ENCODE measurements at places on chromosomes 7 and 10.

GRCh38 chr10:130190737-130191115 lies 54.5 kb downstream of the GLRX3 start:
- no peak for DNase-seq

DNA sequence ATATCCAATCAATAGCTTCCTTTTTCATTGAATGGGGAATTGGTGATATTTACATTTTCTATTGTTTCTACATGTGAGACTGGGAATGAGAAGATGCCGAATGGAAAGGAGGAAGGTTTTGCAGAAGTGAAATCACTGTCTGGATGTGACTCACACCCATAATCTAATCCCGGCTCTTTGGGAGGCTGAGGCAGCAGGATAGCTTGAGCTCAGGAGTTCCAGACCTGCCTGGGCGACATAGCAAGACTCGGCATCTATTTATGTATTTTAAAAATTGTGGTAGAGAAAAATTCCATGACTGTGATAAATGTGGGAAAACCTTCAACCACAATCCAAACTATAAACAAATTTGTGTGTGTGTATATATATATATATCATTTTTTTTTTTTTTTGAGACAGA lies 10.9 kb upstream of the FIS1 start:
- DNase-seq, result no peak

- DNase-seq, result no peak
These were observed 13.2 kb upstream of the TRA2A start for GRCh38 chr7:23544913-23545354.

DNA sequence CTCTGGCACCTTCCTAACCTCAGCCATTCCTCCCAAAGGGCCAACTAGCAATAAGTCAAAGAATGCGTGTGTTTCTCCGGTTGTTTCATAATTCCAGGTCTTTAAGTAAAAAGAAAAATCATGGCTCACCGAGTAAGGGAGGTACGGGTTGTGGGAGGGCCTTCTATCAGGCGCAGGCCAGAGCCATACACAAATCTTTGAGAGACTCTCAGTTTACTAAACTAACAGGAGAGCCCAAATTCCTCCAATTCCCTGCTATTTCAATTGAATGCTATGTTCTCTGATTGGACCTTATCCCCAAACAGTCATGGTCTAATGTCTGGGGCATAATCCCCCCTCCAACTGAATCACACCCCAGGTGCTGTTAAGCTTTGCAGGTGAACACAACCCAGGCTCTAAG lies 26.2 kb upstream of the SLF2 start:
- DNase-seq, result no peak

DNA sequence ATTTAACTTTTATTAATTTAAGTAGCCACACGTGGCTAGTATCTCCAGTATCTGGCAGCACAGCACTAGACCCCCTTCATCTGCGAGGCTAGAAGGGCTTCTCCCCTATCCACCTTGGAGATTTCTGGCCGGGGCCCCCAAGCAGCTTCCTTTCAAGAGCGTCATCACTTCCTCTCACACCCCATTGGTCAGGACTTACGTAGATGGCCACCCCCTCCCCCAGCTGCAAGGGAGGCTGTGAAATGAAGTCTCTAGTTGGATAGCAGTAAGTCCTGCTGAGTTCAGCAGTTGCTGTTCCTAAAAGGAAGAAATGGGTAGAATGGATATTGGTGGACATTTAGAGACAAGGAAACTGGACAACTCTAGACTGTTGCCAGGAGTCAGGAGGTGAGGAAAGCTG lies 33.8 kb upstream of the COMTD1 start:
- no peak for DNase-seq

DNA sequence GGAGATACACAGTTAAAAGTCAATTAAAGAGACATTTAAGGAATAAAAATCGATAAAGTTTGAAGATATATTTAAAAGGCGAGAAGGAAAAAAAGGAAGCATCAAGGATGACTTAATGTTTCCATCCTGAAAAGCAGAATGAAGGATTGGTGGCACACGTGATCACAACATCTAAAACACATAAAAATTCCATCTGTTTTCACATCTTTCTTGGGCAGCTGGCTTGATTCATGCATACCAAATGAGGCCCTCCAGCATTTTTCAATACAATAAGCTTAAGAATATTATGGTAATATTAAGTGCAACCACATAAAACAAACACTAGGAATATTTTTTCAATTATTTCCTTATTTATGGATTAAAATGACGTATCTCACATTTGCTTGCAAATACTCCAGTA lies 112.6 kb downstream of the TPK1 start:
- DNase-seq, result no peak

- DNase-seq, result no peak
These were observed 1.3 kb downstream of the OGA start for GRCh38 chr10:101816913-101817336.

DNA sequence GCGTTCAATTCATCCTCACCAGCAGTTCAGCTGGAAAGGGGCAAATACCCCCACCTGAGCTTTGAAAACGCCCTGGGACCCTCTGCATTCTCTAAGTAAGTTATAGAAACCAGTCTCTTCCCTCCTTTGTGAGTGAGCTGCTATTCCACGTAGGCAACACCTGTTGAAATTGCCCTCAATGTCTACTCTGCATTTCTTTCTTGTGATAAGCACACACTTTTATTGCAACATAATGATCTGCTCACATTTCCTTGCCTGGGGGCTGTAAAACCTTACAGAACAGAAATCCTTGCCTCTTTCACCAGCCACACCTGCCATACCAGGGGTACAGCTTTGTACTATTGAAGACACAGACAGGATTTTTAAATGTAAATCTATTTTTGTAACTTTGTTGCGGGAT lies 155.8 kb upstream of the LANCL2 start:
- DNase-seq, result no peak

GRCh38 chr10:12381536-12382156 lies 32.3 kb downstream of the CAMK1D start:
- no peak for DNase-seq

- peak; percentile 5 for DNase-seq
These were observed 31.0 kb upstream of the ABCB4 start for GRCh38 chr7:87506246-87507180.

DNA sequence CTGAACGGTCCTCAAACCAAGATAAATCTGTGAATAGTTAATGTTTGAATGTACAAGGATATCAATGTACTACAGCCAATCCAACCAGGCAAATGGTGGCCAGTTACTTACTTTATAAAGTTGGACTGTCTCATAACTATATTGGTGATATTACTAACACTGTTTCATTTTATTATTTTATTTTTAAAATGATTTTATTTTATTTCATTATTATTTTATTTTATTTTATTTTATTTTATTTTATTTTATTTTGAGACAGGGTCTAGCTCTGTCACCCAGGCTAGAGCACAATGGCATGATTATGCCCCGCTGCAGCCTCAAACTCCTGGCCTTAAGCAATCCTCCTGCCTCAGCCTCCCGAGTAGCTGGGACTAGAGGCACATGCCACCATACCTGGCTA lies 6.8 kb downstream of the IL15RA start:
- no peak for DNase-seq

GRCh38 chr10:55786461-55787050 lies 574.5 kb downstream of the ZWINT start:
- DNase-seq, result no peak

- DNase-seq, result no peak
These were observed 606 bp downstream of the PALD1 start for GRCh38 chr10:70479165-70479581.

DNA sequence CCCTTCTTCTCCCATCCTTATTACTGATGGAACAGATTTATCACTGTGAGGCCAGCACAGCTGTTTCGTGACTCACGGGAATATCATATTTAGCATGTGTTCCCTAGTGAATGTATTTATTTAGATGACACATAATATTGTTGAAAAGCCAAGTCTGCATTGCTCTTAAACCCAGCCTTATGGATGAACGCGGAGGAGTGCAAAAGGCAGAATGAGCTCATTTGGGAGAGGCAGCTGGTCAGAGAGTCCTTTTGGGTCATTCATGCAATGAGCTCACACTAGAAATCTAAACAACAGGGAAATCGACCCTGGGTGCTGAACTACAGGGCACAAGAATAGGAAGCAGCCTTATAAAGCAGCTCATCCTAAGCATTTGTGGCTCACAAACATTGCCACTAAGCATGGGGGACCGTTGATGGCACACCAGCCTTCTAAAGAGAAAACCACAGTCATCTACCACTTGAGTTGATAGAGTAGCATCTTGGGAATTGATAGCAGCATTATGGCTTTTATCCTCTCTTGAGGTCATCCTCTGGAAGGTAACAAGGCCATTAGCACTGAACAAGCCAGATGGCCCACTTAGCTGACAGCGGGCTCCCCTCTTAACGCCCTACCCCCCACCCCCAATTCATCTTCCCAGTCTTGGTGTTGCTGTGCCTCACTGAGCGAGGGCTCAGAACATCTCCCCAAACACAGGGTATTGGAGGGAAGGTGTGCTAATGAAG lies 32.9 kb upstream of the SDK1 start:
- DNase-seq, result peak; percentile 17

DNA sequence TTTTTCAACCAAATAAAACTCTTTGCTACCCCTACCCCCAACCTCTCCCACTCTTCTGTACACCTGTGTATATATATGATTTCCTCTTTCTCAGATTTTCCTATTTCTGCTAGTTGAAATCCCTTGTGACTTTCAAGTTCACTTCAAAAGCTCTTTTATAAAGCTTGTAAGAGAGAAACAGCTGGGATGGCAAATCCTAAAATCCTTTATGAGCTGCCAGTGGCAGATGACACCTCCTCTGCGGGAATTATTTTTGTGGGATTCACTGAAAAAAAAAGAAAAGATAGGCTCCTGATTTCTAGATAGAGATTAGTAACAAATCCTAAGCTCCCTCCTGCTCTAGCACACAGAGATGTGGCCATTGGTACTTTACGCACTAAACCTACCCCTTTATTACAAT lies 92.9 kb downstream of the AHR start:
- DNase-seq, result no peak

GRCh38 chr7:216360-217300 lies 24.3 kb downstream of the FAM20C start:
- DNase-seq, result no peak

DNA sequence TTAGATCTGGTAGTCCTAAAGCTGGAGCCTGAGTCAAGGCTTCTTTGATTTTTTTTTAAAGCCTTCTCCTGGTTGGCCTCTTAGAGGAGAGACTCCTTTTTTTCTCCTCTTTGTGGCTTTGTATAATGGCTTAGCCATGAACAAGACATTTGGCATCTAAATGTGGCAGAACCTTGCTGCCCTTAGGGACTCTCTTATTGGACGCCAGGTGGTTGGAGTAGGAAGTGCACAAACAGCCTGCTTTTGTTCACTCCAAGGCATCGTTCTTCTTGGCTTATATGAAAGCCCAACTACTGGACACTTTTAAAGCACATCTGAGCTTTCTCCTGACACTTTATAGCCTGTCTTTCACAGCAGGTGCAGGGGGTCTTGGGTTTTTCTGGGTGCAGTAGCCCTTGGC lies 25.0 kb downstream of the ZPBP start:
- no peak for DNase-seq

DNA sequence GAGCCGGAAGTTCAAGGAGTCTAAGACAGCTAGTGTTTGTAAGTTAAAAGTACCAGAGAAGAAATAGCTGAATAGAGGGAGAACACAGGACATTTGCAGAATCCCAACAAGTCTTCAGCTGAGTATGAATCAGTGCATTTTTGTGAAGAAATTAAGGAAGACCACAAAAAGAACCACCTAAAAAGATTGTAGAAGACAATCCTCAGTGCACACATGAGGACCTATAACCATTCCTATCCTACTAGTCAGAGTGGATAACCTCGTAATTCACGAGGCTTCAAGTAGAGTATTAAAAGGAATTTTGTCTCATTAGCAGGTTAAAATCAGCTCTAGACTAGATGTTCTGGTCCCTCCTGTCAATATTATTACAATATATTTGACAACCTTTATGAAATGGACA lies 295.4 kb upstream of the KAT6B start:
- DNase-seq, result no peak

DNA sequence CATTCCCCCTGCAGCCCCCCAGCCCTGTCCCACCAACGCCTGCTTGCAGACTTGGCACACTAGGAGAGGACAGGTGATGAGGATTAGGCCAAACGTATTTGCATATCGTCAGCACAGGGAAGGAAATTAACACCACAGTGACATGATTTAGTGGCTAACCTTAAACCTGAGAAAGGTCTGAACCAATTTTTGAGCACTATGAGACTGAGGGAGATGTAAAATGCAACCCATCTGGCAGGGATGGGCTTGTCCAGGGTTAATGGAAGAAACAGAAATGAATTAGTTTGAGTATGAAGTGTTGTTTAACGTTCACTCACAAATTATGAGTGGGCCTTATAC lies 183.6 kb downstream of the TAX1BP1 start:
- DNase-seq, result no peak

DNA sequence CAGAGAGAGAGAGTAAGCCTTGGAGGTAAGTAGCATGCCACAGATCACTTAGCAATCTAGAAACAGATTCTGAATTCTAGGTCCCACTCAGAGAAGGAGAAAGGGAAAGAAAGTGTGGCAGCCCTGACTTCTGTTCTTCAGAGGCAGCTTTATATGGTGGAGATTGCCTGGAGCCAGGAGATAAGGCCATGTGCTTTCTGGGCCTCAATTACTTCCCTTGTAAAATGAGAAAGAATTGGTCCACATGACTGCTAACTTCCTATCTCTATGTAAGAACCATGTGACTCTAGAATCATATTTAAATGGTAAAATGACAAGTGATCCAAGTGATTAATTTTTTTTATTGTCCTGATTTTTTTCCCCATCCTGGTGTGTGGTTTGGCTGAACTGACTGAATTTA lies 64.1 kb downstream of the HHEX start:
- no peak for DNase-seq

DNA sequence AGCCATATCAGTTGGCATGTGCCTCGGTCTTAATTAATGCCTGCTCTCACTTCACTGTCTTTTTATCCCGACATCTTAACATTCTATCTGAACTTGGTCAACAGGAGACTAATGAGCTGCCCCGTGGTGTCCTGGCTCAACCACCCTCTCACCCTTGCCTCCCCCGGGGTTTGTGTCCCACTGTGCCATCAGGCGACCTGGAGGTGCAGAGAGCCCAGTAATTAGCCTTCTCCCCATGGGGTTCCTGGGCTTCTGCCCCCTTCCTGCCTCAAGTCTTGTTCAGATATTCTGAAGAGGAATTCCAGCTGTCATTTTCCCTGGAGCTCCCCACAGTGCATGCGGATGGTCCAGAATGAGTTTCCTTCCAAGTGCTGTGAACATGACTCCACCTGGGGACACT lies 10.1 kb upstream of the JAKMIP3 start:
- DNase-seq, result no peak

GRCh38 chr10:6574664-6575176 lies 5.4 kb downstream of the PRKCQ start:
- DNase-seq, result no peak

GRCh38 chr10:10128387-10128786 lies 889.3 kb upstream of the CELF2 start:
- no peak for DNase-seq

DNA sequence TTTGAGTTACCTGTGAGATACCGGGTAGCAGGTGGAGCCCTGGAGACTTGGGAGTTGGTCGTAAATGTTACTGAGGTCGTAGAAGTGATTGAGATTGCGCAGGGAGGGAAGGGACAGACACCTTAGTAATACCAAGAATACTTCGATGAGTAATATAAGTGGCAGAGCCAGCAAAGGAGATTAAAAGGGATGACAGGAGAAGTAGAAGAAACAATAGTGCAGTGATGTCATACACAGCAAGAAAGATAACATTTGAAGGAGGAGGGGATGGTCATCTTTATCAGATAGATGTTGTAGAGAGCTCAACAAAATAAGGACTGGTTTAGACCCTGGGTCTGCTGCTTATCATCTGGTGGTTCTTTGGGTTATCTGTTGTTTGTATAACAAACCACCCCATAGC lies 5.0 kb downstream of the BCCIP start:
- no peak for DNase-seq

- DNase-seq, result no peak
These were observed 31.6 kb downstream of the ZFAND4 start for GRCh38 chr10:45640941-45641340.
